Fibroblast of skin of right biceps (primary cell): ENCODE measurements at places on chromosomes 4 and X.
A peak's percentile ranks its signal among the peaks of the same experiment; 100 is the strongest.

- no peak for DNase-seq
These were observed 235.7 kb downstream of the NKX6-1 start for GRCh38 chr4:84263415-84263814.

DNA sequence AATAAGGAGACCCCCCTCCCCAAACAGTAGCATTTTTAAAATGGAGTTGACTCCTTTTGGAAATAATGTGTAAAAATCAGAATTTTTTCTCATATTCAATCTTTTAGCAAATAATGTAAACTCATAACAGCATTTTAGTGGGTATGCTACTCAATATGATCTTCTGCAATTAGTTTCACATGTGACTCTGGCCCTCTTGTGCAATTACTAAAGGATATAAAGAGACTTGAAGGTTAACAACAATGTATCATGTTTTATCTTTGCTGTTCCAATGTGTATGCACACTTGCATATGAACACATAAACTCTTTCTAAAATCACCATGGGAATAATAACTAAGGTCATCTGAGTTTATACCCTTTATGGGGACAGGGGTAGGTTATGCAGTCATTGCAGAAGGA lies 39.9 kb upstream of the RXFP1 start:
- DNase-seq, result no peak

DNA sequence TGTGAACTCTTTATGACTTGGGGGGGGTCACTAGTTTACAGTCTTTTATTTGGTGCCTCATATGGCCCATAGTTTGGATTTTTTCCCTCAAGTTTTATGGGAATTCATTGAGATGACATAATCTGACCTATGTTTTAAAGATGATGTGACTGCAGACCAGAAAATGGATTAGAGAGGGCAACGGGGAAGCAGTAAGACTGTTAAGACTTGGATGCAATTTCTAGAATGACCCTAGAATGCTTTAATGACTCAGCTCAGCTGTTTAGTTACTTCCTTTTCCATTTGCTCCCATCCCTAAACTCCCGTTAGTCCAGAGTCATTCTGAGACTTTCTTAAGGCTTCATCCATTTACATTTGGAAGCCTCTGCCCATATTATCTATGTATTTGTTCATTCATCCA lies 59.9 kb upstream of the PDGFRA start:
- DNase-seq, result peak; percentile 23

DNA sequence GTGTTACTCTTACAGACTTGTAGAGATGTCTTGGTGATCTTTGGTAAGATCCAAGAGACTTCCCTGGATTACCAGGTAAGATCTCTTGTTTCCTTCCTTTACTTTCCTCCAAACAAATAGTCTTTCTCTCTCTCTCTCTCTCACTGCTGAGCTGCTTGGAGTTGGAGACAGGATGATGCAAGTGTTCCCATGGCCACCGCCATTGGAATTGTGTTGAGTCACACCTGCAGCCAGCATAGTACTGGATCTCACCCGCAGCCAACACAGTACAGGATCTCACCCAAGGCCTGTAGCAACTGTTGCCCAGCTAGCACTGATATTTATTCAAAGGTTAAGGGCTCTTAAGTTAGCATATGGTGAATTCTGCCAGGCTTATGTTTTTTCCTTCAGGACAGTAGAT lies 1080.9 kb downstream of the FAT4 start:
- peak; percentile 30 for DNase-seq

DNA sequence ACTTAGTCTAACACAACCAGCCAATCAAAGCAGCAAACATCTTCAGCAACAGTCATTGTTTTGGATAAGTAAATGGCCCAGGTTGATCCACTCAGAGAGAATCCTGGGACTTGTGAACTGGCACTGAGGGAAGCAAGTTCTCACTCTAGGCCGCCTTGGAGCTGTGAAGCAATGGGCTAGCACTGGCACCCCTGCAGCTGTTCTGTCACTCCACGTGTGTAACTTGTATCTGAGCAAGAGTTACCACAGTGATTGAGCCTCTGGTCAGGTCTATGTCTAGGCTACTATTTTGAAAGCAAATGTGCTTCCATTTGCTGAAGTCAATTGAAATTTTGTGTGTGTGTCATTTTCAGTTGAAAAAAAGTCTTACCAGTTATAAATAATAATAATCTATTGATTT lies 57.2 kb upstream of the HS3ST1 start:
- DNase-seq, result no peak

DNA sequence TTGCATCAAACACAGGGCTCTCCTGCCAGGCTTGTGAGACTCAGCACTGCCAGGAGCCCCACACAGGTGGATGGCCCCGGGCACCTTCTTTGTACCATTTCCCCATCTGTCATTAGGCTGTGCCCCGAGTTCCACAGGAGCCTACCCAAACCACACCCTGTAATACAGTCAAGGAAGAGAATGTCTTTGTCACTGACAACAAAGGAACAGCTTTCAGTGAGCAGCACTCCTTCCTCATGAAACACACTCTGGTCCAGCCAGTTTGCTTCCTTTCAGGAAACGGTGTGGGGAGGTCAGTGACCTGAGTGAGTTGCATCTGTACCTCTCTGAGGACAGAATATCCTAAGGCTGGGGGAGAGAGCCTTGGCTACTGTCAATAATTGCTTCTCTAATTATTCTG lies 53.7 kb downstream of the LNX1 start:
- no peak for DNase-seq

DNA sequence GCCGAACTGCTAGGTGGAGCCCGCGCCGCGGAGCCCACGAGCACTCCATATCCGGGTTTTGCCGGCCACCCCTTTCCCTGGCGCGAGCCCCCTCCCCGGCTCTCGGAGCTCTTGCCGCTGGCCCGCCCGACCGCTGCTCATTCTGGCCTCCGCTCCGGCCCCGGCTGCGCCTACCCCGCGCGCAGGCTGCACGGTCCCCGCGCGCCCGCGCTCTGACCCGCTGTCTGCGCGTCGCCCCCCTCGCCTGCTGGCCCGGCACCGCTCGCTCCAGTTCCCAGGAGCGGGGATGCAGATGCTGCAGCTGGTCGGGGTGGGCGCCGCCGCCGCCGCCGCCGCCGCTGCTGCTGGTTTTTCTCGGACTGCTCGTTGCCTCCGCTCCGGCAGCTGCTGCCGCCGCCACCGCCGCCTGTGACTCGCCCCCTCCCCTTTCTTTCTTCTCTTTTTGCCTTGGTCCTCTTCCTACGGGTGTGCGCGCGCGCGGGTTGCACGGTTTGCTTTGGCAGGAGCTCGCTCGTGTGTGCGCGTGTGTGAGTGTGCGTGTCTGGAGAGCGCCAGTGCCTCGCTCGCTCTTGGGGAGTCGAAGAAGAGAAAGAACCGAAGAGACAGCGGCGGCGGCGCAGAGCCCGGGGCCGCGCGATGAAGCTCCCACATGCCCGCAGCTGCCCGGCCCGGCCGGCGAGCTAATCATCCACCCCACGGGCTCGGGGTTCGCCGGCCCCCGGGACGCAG lies at the start of gene ADGRL3:
ADGRL3 (plus strand) TSS at position 140 of the 729 bp plus-strand sequence.
- DNase-seq, result peak; percentile 34

GRCh38 chrX:56800307-56800706 lies 71.3 kb downstream of the NBDY start:
- no peak for DNase-seq

- no peak for DNase-seq
These were observed 69.7 kb downstream of the FAT1 start for GRCh38 chr4:186653969-186654368.

- DNase-seq, result no peak
These were observed 3.7 kb downstream of the PNMA6E start for GRCh38 chrX:153397256-153397960.

- peak; percentile 90 for DNase-seq
These were observed 32.6 kb downstream of the DCK start for GRCh38 chr4:71026086-71026485.

- no peak for DNase-seq
These were observed 50.9 kb downstream of the RTL5 start for GRCh38 chrX:72080800-72081199.

DNA sequence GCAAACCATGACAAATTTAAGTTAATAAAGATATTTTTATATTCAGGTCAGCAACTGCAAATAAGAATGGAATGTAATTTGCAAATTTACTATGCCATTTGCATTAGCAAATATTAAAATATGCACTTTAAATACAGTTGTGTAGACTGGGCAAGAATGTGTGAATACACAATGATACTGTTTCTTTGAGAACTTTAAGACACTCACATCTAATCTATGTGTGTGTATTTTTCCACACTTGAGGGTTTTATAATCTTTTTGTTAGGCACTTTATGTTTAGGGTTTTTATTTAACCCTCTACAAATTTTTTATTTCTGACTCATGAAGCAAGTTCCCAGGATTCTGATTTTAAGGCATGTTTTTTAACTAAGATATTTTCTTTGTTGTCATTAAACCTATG lies 23.9 kb upstream of the NDNF start:
- peak; percentile 26 for DNase-seq

DNA sequence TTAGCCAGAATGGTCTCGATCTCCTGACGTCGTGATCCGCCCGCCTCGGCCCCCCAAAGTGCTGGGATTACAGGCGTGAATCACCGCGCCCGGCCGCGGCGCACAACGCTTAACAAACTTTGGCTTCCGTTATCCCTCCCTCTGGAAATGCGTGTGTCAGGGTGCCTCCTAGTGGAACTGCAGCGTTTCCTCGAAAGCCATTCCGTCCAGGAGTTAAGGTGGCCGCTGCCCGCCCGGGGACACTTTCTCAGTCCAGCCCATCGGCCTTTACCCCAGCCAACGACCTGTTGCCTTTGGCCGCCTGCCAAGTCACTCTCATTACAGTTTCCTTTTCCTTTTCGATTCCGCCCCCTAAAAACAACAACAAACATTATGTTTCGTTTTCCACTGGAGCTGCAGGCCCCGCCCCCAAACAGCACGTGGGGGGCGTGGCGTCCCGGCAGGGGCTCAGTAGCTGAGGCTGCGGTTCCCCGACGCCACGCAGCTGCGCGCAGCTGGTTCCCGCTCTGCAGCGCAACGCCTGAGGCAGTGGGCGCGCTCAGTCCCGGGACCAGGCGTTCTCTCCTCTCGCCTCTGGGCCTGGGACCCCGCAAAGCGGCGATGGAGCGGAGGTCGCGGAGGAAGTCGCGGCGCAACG lies at the start of gene HERC5:
HERC5 (plus strand) TSS at position 450 of the 637 bp plus-strand sequence; CDS start at position 601, 151 bp downstream.
- DNase-seq, result peak; percentile 88

DNA sequence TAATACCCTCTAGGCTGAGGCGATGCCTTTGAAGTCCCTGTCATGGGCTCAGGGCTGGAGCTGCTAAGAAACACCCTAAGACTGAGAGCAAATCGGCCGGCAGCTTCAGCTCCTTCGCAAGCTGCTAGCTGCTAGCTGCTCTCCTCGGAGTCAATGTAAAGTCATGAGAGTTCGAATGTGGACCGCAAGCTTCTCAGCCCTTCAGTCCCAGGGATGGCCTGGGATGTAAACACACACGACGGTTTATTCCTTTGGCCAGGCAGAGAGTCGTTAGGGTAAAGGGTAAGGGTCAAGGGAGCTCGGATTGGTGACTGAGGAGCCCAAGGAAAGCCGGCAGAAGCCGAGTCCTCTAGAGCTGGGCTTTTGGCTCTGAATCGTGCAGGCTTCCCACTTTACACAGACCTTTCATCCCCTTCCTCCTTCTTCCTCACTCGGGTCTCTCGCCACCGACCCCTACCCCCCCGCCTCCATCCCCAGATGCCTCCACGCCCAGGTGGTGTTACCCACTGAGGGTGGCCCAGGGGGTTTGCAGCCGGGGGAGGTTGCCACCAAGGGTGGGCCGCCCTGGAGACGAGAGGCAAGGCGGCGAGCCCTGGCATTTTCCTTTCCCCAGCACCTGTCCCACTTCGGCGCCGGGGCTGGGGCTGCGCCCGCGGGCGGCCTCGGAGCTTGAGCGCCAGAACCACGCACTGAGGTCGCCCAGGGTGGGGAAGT lies 3.1 kb upstream of the BCORL1 start:
- DNase-seq, result no peak

- DNase-seq, result no peak
These were observed 510.4 kb downstream of the ZNF674 start for GRCh38 chrX:46034868-46035267.

DNA sequence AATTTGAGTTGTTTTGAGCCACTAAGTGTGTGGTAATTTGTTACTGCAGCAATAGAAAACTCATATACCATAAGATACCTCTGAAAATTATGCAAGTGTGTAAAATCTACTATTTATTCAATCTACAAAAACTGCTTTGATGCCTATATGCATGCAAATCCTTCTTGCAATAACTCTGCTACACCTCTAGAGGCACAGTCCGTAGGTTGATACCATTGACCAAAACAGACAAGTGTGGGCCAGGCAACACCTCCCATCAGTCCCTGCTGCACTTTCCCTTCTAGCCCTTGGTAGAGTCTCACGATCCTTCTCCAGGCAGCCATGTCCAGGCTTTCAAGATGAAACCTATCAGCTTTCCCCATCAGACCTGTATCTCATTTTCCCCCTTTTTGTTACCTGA lies 48.8 kb upstream of the FAM9A start:
- DNase-seq, result no peak

DNA sequence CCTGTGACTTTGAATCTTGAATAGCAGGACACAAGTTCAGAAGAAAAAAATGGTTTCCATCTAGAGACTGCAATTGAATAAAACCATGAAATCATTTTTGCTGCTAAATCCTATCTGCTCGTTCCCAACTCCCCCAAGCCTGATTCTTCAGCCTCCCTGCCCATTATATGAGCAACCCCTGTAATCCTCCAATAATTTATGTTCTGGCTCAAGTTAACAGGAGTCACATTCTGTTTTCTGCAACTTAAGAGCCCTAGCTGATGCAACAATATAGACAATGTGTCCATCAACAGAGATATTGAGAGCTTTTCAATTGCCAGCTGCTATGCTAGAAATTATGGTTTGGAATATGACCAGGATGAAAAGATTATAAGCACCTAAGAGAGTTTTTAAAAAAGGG lies 84.1 kb downstream of the LDB2 start:
- DNase-seq, result no peak

DNA sequence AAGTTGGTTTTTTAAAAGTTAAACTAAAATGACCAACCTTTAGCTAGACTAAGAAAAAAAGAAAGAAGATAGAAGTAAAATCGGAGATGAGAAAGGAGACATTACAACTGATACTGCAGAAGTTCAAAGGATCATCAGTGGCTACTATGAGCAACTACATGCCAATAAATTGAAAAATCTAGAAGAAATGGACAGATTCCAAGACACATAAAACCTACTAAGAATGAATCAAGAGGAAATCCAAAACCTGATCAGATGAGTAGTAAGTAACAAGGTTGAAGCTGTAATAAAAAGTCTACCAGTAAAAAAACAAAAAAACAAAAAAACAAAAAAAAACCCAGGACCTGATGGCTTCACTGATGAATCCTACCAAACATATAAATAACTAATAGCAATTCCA lies 16.1 kb downstream of the IQCM start:
- no peak for DNase-seq

DNA sequence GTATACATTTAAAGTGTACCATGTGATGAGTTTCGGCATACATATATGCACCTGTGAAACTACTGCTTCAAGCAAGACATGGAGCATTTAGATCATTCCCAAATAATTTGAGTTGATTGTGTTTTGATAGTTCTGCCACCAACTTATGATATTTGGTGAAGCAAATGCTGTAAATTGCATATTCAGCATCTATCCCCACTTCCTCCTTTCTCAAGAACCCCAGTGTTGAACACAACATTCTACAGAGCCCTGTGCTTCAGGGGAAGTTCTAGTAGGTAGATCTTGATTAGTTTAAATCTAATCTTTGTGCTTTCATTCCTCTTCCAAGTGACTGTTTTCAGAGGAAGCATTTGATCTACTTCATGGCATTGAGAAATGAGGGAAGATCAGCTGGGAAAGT lies 5.4 kb upstream of the SHROOM3 start:
- no peak for DNase-seq

- peak; percentile 56 for DNase-seq
These were observed 1.5 kb downstream of the PLS3 start for GRCh38 chrX:115562480-115562847.

GRCh38 chr4:153232768-153233167 lies 28.5 kb downstream of the TRIM2 start:
- peak; percentile 33 for DNase-seq
